Tongue (tissue), 3 donors: ENCODE measurements at places on chromosomes 3 and 15. TPM values are rescaled to one million over a fixed set of nuclear protein-coding genes. Genes with fewer than 3 reads are reported as not detected.

GRCh38 chr3:99249627-99250026 lies 348.1 kb upstream of the DCBLD2 start:
- no peak for DNase-seq

DNA sequence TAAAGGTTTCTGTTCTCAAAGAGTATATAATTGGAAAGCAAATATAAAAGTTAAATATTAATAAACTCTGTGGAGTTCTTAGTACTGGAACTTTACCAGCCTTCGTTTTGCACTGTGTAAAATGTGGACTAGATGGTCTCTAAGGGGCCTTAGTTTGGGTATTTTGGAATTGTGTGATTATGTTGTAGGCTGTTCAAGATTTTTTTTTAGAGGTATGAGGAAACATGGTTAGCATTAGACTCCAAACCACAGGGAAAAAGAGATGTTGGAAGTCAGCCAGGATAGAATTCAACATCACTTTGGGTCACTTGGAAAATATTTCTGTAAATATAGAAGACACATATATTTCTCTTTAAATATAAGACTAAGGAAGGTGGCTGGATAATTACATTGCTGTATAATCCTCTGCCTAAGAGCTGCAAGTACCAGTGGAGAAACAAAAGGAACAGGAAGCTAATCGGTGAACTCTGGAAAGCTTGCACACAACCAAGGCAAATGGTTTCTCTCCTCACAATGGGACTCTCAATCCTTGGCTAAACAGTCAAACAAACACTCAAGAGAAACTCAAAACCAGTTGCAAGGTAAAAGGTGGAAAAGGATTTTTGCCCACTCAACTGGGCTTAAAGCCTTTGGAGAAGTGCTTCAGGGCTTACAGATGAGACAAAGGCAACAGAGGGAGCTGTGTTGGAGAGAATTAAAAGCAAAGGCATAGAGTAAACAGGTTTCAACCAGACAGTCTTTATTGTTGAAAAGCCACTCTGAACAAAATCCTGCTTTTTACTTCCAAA lies 141.7 kb downstream of the NR1D2 start:
- DNase-seq: peak; percentile 67

- no peak for DNase-seq
Measured at GRCh38 chr15:67593562-67593961, 51.1 kb downstream of the MAP2K5 start.

Gene SEMA6D
- 34.9 TPM for total RNA-seq

- DNase-seq: no peak
Measured at GRCh38 chr15:69011641-69012040, 2.9 kb upstream of the NOX5 start.

GRCh38 chr3:38556640-38557358 lies 60.7 kb downstream of the EXOG start:
- DNase-seq: no peak

Gene PAK6
- 2.5 TPM for total RNA-seq

DNA sequence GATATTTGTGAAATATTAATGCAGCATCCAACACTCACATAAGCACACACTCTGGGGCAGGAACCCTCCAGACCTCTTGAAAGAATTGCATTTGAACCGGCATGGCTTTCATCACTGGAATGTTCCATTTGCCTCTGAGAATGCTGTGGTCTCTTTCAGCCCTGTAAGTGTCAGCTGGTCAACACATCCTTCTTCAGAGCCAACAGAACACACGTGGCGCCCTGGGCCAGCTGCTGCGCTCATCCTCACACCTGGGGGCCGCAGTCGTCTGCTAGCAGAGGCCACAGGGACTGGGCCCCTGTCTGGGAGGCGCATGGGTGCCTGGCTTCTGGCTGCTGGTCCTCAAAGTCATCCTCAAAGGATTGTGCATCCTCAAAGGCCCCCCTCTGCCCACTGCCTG lies 71.4 kb upstream of the HERC1 start:
- DNase-seq: peak; percentile 45

- DNase-seq: no peak
Measured at GRCh38 chr3:46719044-46719565, 1.4 kb upstream of the PRSS50 start.

Gene SCN11A
- 2.3 TPM for total RNA-seq

DNA sequence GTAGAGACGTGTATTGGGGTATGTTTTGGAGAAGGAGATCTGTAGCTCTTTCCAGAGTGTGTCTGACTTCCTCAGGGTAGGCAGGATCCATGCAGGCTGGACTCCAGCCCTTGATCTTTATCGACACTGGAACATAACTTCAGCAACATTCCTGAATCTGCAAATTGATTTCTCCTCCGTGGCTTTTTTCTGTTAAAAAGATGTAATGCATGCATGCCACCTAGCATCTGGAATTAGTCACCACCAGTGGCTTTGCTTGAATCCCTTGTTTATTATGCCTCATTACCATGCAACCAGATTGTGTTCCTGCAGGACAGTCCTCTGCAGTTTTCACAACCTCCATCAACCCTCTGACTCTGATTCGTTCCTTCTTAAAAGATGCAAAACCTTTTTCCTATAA lies 86.1 kb downstream of the CCNL1 start:
- DNase-seq: no peak

- DNase-seq: peak; percentile 89
Measured at GRCh38 chr15:93028632-93029213, 60.3 kb downstream of the RGMA start.

- no peak for DNase-seq
Measured at GRCh38 chr3:133606342-133606741, 32.9 kb downstream of the CDV3 start.

DNA sequence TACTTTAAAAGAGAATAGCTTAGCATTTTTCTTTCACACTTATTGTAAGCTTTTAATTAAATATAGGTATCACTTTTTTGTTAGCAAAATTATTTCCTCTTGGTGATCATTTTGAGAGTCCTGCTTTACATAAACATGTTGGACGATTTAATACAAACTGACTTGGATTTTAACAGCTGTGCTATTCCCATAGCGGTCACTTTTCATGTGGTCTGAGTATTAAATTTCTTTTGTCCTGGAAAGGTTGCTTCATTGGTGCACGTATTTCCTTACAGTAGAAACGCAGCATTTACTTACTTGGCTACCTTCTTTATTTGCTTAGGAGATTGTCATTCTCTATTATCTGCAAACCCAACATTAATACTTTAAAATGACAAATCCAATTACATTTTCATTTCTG lies 109.4 kb downstream of the ATG7 start:
- peak; percentile 82 for DNase-seq

- DNase-seq: no peak
Measured at GRCh38 chr15:96720251-96720650, 389.8 kb downstream of the NR2F2 start.

GRCh38 chr3:161941891-161942290 lies 445.3 kb downstream of the OTOL1 start:
- DNase-seq: peak; percentile 23

Gene GATA2
- total RNA-seq: 6.3 TPM

DNA sequence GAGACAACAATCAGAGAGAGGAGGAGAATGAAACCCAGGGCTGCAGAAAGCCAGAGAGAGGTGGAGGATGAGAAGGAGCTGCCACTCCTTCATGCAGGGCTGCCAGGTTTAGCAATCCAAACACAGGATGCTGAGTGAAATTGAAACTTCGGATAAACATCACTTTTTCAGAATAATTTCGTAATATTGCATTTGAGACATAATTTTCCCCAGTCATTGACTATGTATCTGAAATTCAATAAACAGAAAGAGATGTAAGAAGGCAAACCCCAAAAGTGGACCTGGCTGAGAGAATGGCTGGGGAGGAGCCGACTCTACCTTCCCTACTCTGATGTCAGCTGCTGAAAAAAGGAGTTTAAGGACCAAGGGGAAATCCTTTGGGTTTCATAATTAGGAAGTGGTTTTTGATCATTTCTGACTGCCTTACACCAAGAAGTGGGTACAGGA lies 33.8 kb downstream of the SLC9A9 start:
- DNase-seq: no peak

Gene SLC6A1
- 3.1 TPM for total RNA-seq

GRCh38 chr3:194384569-194385001 lies 14.5 kb downstream of the GP5 start:
- DNase-seq: no peak

GRCh38 chr3:67620869-67621268 lies 33.5 kb downstream of the SUCLG2 start:
- no peak for DNase-seq

- no peak for DNase-seq
Measured at GRCh38 chr15:32987067-32987466, 207.4 kb downstream of the FMN1 start.

DNA sequence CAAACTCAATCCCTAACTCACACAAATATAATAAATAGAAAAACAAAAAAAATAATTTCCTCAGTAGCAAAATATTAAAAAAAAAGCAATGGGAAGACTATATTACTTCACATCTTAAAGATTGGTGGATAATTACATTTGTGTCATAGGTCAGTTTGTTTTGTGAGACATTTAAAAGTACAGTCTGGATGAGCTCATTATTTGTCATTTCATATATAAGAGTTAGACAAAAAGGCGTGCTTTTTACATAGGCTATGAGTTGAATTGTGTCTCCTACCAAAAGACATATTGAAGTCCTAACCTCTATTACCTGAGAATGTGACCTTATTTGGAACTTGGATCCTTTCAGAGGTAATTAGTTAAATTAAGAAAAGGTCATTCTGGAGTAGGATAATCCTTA lies 710.1 kb upstream of the CBLB start:
- no peak for DNase-seq

- DNase-seq: no peak
Measured at GRCh38 chr3:185397676-185398075, 34.7 kb downstream of the MAP3K13 start.

Gene PAQR9
- not detected for total RNA-seq

Gene KNG1
- not detected for total RNA-seq

Gene TM4SF1
- 90.2 TPM for total RNA-seq

Gene SPESP1
- total RNA-seq: 1.8 TPM

Gene USP19
- total RNA-seq: 73.0 TPM

DNA sequence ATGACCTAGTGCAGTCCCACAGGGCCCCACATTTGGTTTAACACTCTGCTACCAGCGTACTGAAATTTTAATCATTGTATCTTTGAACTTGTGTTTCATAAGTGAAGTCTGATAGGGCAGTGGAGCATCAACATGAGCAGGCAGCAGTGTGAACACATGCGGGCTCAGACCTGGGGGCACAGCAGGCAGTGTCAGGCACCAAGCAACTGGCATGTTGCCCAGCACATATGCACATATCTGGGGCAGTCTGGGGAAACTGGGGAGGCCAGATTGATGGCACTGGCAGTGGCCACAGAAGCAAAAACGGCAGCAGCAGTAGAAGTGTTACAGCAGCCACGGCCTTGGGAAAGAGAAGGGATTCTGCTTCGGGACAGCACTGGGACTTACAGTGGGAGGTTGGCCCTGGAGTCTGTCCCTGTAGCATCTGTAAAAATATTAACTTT lies 353.9 kb upstream of the KCNMB2 start:
- peak; percentile 35 for DNase-seq
